ENCODE measurements at places on chromosomes 6 and 20. TPM values are rescaled to one million over a fixed set of nuclear protein-coding genes. Genes with fewer than 3 reads are reported as not detected.
A peak's percentile ranks its signal among the peaks of the same experiment; 100 is the strongest.

GRCh38 chr6:1296542-1296941 is 15.4 kb upstream of the FOXQ1 start:
- no peak for DNase-seq

DNA sequence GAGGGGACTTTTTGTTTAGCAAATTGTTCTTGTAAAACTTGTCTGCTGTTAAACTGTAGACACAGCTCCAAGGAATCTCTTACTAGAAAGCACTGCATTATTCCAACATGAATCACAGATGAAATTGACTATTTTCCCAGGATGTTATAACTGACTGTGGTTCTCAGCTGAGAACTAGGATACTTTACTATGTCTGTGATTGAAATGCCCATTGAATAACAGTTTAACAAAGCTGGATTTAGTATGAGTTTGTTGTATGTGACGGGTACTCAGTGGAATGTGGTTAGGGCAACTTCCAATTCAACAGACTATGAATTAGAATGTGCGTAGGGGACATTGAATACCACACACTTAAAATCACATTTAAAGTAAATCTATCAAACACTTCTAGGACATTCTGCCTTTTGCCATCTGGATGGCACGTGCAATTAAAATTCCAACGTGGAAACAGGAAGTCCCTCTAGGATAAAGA is 193.4 kb upstream of the PREP start:
- DNase-seq: no peak

DNA sequence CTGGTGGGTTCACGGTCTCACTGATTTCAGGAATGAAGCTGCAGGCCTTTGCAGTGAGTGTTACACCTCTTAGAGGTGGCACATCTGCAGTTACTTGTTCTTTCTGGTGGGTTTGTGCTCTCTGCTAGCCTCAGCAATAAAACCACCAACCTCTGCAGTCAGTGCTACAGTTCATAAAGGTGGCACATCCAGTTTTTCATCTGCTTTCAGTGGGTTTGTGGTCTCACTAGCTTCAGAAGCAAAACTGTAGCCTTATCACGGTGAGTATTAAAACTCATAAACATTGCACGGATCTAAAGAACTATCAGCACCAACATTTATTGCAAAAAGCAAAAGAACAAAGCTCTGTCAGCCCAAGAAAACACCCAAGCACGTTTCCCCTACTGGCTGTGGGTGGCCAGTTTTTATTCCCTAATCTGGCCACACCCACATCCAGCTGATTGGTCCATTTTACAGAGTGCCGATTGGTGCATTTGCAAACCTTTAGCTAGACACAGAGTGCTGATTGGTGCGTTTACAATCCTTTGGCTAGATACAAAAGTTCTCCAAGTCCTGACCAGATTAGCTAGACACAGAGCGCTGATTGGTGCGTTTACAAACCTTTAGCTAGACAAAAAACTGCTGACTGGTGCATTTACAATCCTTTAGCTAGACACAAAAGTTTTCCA is 3.4 kb upstream of the TMEM14C start:
- peak; percentile 26 for DNase-seq

DNA sequence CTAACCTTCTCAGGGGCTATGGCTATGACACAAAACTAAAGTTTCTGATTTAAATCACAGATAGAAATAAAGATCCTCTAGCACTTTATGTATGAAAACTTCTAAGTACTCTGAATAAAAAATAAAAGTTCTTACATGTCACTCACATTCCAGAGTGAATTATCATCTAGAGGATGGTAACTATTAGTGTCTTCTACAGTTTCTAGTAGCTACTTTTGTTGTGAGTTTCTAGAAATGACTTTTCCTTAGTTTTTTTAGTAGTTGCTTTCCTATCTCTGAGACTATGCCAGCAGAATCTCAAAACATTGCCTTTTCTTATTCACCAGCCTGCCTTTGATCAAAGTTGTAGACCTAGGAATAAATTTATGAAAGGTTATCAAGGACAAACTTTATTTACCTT is 10.1 kb downstream of the ZNF318 start:
- no peak for DNase-seq

LPA gene
- polyA plus RNA-seq: not detected

Measured in naive thymus-derived CD4-positive, alpha-beta T cell (primary cell).